ENCODE measurements at places on chromosomes 3 and 15. TPM values are rescaled to one million over a fixed set of nuclear protein-coding genes. Genes with fewer than 3 reads are reported as not detected.

The SNRPA1 gene
- total RNA-seq = 14.8 TPM

The GMNC gene
- not detected for total RNA-seq

The ACTC1 gene
- total RNA-seq = 0.08 TPM

The ROPN1 gene
- not detected for total RNA-seq

The FRMD4B gene
- 3.2 TPM for total RNA-seq

The RTP3 gene
- not detected for total RNA-seq

The PP2D1 gene
- not detected for total RNA-seq

The CHMP2B gene
- 19.4 TPM for total RNA-seq

The GPR149 gene
- not detected for total RNA-seq

The SPINK8 gene
- total RNA-seq = not detected

The PLD1 gene
- 24.2 TPM for total RNA-seq

The MEIS2 gene
- total RNA-seq = 57.7 TPM

The FETUB gene
- not detected for total RNA-seq
